EL (cell line): ENCODE measurements at places on chromosomes 13 and 19.
A peak's percentile ranks its signal among the peaks of the same experiment; 100 is the strongest.

DNA sequence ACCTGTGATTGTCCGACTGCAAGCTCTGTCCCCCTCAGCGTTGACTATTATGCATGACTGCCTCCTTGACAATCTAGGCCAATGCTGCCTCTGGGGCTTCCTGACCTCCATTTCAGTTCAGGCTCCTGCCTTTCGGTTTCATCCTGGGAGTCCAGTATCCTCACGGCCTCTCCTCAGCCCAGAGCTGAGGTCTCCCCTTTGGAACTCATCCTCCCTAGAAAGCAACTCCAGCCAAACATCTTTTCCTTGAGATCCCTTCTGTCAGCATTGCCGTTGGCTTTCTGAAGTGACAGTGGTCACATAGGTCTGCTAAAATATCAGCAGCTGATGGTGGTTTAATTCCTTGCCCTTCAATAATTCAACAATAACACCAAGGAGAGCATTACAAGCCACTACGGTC, 519.1 kb upstream of the NBEA start:
- DNase-seq = no peak

GRCh38 chr19:47779524-47780214, 1.2 kb downstream of the SELENOW start:
- no peak for DNase-seq

- peak; percentile 18 for DNase-seq
These were observed 24.8 kb upstream of the ZNF254 start for GRCh38 chr19:24062190-24062589.

- DNase-seq = peak; percentile 40
These were observed 1.6 kb downstream of the NACC1 start for GRCh38 chr19:13119627-13120026.

GRCh38 chr19:39469036-39469435, 11.6 kb upstream of the TIMM50 start:
- no peak for DNase-seq

- DNase-seq = no peak
These were observed 126.2 kb downstream of the LMO7 start for GRCh38 chr13:75762076-75762937.

GRCh38 chr13:73140801-73141200, 82.0 kb downstream of the KLF5 start:
- no peak for DNase-seq

DNA sequence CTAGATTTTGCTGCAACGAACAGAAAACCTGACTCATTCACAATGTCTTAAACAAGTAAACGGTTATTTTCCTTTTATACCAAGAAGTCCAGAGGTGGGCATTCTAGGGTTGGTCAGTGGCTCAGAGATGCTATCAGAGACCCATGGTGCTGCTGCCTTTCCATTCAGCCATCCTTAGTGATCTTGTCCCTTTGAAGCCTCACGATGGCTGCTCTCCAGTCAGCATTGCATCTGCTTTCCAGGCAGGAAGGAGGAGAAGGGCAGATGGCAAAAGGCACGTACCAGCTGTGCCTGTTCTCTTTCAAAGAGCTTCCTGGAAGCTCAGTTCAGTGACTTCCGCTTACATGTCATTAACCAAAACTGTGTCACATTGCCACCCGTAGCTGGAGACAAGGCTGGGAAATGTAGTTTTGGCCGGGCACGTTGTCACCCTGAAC, 30.1 kb downstream of the WDFY2 start:
- no peak for DNase-seq

- no peak for DNase-seq
These were observed 2.6 kb upstream of the CIB3 start for GRCh38 chr19:16175954-16176353.

DNA sequence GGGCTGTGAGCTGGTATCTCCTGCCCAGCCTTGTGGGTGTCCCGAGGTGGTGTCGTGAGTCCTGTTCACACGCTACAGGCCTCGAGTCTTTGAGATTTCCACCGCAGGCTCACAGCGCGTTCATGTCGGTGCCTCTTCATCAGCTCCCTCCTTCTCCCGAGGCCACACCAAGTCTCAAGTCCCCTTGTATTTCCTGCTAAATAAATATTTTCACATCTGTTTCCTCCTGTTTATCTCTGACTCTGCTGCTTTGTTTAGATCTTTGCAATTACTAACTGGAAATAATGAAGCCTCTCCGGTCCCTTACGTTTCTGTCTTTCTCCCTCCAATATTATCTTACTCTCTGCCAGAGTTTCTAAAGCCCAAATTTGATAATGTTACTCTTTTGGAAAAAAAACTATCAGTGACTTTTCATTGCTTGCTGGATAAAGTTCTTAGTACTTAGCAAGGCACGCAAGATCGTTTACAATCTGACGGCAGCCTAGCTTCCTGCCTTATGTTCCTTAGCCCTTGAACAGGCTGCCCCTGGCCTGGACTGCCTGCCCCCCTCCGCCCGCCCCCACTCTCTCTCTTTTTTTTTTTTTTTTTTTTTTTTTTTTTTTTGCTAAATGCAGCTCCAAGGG, 130.5 kb upstream of the RNF113B start:
- DNase-seq = no peak

- no peak for DNase-seq
These were observed 4.3 kb upstream of the KCTD4 start for GRCh38 chr13:45205124-45205523.

DNA sequence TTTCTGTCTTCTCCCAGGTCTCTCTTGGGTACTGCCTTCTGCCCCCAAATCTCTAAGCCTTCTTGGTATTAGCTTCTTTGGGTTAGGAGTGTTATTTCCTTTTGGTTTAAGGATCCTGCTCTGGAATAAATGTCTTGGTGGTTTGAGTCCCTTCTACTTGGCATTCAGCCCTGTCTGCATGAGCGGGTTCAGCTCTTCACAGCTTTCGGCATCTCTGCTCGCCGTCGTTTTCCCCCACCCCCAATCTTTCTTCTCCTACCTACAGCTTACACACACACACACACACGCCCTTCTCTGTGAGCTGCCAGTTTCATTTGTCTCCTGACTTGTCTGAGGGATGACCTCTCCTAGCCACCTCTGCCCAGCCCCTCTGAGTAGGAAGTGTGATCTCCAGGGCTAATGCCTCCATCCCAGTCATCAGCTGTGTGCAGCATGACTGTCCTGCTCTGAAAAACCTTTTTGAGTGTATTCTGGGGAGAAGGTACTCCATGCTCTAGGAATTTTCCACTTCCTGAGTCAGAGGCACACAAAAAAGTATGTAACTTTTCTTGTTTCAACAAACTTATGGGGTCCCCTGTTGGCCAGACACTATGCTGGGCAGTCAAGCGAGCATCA, 4.7 kb downstream of the CNOT3 start:
- DNase-seq = no peak

DNA sequence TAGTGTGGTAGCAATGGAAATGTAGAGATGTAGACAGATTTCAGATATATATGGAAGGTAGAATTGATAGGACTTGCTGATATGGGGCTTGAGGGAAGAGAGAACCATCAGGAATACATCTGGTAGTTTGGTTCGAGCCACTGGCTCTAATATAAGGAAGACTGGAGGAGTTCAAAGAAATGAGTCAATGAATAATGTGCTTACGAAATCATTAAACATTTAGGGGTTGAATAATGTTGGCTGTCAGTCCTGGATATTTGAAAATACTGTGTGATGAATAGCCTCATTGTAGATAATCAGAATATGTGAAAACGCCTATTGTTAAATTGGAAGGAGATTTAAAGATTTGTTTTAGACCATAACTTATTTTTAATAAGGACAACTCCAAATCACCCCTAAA, 21.6 kb downstream of the SGCG start:
- DNase-seq = no peak

DNA sequence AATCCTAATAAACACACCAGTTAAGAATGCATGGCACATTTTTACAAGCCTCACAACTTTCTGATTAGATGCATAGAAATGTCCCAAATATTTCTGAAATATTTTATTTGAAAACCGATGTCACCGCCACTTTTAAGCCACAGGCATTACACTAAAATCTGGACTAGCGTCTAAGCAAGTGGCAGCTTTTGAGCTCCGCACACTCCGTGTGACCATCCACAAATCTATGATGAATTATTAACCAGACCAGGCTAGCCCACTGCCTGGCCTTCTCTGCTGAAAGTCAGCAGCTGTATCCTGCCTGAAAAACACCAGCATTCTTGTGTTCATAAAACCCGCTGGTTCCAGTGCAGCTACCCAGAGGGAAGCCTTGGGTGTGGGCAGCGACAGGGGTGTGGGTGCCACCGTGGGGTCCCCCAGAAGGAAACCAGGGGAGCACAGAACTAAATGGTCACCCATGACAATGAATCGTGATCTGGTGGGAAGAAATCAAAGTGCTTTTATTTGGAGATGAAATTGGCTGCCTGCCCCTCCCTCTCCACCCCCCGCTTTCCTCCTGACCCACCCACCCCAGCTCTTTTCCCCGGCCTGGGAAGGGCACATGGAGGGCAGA, 13.8 kb downstream of the RASA3 start:
- peak; percentile 61 for DNase-seq

- DNase-seq = no peak
These were observed 830.8 kb downstream of the DIAPH3 start for GRCh38 chr13:59332966-59333365.

DNA sequence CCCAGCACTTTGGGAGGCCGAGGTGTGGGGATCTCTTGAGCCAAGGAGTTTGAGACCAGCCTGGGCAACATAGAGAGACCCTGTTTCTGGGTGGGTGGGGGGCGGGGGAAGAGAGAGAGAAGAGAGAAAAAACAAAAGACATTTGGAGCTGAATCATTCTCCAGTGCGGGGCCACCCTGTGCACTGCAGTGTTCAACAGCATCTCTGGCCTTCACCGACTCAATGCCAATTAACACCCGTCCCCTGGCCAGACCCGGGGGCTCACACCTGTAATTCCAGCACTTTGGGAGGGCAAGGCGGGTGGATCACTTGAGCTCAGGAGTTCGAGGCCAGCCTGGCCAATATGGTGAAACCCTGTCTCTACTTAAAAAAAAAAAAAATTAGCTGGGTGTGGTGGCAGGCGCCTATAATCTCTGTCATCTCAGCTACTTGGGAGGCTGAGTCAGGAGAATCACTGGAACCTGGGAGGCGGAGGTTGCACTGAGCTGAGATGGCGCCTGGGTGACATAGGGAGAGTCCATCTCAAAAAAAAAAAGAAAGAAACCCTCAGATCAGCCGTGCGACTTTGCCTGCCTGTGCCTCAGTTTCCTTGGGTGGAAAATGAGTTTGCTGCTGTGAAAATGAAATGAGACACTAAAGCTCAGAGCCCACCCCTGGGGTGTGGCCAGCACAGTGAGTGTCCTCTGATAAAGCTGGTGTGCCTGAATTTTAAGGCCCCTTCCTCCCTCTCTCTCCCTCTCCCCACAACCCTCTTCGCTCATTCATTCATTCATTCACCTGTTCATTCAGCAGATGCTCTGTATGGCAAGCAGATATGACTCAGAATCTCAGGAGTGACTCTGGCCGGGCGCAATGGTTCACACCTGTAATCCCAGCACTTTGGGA, 6.4 kb downstream of the KLF2 start:
- peak; percentile 34 for DNase-seq

GRCh38 chr13:21074546-21074945, 13.2 kb upstream of the LATS2 start:
- no peak for DNase-seq

DNA sequence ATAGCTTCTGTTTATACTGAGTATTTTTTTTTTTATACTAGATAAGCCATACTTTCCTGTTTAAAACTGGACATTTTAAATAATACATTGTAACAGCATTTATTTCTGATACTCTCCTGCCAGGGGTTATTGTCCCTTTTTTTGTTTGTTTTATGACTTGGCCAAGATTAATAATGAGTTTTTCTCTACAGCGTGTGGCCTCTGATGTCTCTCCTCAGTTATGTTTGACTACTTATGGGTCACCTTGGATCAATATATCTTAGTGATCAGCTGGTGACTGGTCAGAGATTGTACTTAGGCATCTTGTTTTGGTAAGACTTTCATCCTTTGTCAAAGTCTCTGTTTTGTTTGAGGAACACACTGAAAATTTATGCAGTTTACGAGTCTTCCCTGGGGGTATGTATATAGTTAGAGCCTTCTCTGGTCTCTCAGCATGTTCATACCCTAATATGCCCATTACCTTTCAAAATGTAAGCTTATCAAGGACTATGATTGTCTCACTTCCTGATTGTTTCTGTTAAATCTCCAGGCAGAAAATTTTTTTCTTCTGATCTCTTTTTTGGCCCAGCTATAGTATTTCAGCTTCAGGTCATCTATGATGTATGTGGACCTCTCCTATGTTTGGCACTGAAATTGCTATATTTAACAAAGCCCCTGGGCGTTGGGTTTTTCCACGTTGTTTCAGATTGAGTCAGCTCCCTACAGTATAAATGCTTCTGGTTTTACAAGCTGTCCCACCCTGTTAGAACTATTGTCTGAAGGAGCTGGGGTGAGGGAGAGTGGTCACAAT, 87.9 kb downstream of the URI1 start:
- peak; percentile 94 for DNase-seq

DNA sequence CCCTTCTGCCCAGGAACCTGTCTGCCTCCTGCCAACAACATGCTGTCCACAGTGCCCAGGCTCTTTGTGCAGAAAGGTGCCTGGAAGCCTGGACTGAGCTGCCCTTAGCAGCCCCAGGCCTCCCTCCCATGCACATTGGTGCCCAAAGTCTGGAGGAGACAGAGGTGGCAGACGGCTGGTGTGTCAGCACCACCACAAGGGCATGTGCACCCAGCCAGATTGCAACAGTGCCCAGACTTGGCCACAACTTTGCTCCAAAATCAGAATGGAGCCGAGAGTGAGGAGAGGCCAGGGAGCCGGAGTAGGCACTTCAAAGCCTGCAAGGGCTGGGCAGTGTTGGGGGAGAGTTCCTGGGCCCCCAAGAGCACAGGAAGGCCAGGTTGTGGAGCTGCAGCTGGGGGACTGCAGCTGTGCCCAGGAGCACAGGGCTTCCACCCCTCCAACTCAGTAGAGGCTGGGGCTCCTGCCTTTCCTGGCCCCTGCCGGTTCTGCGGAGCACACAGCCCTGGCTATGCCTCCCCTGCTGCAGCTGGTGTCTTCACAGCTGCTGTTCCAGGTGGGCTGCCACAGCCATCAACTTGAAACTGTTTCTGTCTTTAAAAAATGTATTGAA, 1255.8 kb downstream of the SLITRK5 start:
- no peak for DNase-seq

GRCh38 chr19:12833418-12833737, 1.0 kb downstream of the RTBDN start:
- DNase-seq = no peak

DNA sequence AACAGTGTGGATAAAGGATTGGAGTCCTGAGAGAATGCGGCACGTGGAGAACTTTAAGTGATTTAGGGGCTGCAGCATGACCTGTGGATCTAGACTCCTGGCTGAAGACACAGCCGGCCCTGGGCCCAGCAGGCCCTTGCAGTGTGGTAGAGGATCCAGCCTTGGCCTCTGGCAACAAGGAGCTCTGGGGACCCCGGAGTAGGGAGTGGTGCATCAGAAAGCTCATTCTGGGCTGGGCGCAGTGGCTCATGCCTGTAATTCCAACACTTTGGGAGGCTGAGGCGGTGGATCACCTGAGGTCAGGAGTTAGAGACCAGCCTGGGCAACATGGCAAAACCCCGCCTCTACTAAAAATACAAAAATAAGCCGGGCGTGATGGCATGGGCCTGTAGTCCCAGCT, 76.0 kb downstream of the CHST8 start:
- DNase-seq = no peak

GRCh38 chr19:38210458-38210987, 13.5 kb downstream of the DPF1 start:
- DNase-seq = no peak

GRCh38 chr13:32246468-32246867, 68.7 kb downstream of the ZAR1L start:
- peak; percentile 77 for DNase-seq
